ENCODE measurements at places on chromosomes 1 and 21.

DNA sequence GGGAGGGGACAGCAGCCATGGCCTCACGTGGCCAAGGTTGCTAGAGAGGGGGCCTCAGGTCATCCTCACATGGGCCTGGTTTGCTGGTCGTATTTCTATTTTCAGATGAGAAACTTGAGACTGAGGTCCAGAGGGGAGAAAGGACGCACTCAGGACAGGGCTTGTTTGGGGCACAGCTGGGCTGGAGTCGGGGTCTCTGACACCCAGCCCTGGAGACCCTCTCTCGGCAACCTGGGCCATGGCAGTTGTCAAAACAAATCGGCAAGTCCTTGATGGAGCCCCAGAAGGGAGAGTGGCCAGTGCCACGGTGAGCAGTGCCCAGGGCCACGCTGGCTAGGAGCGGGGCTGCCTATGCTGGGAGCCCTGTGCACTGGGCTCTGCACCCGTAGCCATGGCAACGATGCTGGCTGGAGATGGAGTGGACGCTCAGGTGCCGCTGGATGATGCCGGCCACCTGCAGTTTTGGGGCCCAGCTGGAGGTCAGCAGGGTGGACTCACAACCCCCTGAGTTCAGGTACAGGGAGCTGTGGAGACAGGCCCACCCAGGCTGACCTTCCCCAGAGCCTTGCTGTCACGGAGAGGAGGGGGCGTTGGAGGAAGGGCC lies 11.1 kb downstream of the LRRC3 start:
- DNase-seq, result no peak

DNA sequence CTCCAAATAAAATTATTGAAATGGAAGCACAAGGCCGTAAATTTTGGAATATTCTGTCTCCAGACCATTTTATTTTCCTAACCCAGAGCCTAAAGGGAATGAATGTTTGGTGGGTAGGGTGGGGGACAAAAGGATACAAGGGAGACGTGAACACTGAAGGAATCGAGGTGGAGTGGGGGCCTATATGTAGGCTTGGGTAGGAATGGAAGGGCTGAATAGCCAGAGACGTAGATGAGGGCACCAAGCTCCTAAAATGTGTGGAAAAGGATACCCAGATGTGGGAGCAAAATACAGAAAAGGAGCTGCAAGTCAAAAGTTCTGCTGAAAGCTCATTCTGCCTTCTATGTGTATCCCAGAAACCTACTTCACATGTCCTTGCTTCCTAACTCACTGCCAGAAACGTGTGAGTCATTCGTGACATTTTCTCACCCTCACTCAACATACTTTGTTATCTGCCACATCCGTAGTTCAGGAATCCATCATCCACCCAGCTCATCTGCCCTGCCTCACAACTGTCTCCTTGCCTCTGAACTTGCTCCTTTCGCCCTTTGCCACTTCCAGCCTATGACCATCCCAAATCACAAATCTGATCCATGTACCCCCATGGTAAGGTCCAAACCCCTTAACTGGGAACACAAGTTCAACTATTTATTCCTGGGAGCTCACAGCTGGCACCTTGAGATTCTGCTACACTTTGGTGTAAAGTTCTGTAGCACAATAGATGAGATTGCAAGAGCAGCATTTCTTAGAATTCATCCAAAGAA lies 84.1 kb upstream of the PRDX6 start:
- no peak for DNase-seq

DNA sequence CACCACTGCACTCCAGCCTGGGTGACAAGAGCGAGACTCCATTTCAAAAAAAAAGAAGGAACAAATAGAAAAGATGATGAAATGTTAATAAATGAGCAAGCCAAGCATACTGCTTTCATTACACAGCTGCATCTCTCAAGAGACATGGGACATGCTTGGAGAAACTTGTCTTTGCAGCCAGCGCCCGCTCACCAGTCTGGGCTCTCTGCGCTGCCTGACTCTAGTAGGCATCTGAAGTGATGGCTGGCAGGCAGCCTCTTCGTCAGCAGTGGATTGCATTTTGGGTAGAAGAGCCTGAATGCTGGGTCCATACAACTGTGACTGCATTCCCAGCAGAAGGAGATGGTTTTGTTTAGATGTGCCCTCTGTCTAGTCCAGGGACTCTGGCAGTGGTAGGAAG lies 48.0 kb downstream of the IL6R start:
- DNase-seq, result no peak

- DNase-seq, result no peak
These were observed 50.1 kb downstream of the SSBP3 start for GRCh38 chr1:54355931-54356679.

- DNase-seq, result no peak
These were observed 83.9 kb upstream of the BMP8A start for GRCh38 chr1:39407510-39407895.

- no peak for DNase-seq
These were observed 179.6 kb downstream of the DHRS3 start for GRCh38 chr1:12438349-12438924.

- DNase-seq, result no peak
These were observed 71.6 kb upstream of the CNIH3 start for GRCh38 chr1:224544346-224545110.

GRCh38 chr1:59218521-59219236 lies 78.2 kb upstream of the FGGY start:
- DNase-seq, result no peak

DNA sequence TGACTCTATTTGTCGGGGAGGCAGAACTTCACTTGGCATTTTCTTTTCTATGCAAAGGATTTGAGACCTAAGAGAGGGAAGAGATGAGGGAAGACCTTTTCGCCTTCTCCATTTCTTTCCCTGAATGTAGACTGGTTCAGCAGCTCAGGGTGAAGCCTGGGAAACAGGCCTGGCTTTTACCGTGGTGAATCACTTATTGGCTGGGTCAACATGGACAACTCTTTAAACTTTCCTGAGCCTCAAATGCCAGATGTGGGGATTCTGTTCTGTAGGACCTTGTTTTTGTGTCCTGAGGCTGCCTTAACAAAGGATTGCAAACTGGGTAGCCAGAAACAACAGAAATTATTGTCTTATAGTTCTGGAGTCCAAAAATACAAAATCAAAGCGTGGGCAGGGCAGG lies 455.8 kb upstream of the VAMP3 start:
- DNase-seq, result no peak

- no peak for DNase-seq
These were observed 2.0 kb downstream of the PTPRF start for GRCh38 chr1:43532716-43533115.

DNA sequence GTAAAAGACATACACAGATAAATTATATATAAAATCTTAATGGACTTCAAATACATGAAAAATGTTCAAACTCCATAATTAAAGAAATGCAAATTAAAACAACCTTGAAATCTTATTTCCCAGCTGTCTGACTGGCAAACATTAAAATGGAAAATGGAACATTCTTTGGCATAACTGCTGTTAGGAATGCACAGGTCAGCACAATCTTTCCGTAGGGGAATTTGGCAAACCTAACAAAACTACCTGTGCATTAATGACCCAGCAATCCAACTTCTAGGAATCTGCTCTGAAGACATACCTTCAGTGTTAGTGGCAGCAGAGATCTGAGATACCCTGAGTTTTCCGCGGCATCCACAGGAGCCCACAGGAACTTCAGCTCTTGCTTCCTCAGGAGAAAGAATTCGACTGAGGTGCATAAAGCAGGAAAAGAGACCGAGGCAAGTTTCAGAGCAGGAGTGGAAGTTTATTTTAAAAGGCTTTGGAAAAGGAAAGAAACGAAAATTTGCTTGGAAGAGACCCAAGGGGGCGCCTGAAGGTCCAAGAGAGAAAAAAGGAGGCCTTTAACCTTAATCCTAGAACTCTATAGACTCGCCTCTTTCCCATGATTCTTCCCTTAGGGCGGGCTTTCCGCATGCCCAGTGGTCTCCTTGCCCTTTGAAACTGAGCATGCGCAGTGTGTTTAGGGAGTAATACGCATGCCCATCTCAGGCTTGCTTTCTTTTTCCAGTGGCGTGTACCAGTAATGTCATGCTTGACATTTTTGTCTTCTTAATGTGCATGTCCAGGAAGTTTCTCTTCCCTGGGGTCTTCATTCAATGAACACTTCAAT lies 24.8 kb downstream of the LYPD8 start:
- DNase-seq, result no peak

- DNase-seq, result no peak
These were observed 7.1 kb upstream of the CLEC20A start for GRCh38 chr1:178503849-178504248.

DNA sequence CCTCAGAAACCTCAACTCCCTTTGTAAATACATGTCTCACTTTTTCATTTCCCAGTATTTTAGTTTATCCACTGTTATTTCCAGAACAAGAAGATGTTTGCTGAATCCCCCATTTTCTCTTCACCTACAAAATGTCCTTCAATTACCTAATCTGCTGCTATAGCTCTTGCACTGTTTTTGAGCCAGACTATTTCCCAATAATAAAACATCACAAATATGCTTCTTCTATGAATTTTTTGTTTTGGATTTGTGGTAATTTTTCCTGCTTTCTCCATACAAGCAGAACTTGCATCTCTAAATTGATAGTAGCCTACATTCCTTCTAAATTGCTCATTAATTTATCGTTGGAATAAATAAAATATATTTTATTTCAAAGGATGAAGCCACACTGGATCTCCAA lies 199.6 kb upstream of the C1orf87 start:
- DNase-seq, result no peak

DNA sequence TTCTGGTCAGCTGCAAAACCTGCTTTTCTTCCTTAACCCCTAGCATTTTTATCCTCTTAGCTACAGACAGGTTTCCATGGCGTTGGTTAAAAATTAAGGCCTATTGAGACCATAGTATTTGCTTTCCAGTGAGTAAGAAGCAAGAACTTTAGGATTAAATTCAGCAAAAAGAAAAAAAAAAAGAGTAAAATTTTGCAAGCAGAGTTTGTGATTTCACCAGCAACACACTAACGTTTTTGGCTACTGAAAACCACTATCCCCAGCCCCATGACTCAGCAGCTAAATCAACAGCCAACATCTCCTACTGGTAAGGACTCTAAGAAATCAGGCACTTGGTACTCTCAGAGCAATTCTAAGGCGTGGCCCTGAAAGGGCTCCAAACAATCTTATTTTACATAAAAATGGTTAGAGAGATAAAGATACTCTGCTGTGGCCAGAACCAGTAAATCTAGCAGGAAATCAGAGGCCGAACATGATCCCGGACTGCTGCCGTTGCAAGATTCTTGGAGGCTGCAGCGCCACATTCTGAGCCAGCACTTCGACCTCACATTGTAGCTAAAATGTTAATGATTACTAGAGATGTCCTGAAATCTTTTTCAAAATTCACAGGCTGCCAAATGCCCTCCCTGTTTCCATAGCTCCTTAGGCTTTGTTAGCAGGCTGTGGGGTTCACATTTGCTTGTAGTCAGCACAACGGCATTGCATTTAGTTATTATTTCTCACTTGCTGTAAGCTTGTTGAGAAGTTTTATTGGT lies 1.6 kb upstream of the ENO1 start:
- no peak for DNase-seq

GRCh38 chr1:67583462-67583950 lies 101.5 kb upstream of the GADD45A start:
- DNase-seq, result no peak

DNA sequence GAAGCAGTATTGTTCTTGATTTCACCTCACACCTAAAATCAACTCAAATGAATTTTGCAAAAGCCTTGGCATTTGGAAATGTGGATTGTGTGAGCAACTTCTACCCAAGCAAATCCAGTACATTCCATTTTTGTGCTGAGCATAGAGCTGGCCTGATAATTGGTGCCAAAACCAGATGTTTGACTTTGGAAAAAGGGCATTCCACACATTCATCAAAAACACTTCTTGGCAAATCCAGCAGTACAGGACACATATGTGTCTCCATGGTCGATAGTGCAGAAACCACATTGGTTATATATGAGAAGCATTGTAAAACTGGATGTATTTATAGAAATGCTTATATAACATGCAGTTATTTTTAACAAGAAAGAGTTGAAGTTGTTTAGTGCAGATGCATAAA lies 210.4 kb downstream of the KCNK2 start:
- no peak for DNase-seq

DNA sequence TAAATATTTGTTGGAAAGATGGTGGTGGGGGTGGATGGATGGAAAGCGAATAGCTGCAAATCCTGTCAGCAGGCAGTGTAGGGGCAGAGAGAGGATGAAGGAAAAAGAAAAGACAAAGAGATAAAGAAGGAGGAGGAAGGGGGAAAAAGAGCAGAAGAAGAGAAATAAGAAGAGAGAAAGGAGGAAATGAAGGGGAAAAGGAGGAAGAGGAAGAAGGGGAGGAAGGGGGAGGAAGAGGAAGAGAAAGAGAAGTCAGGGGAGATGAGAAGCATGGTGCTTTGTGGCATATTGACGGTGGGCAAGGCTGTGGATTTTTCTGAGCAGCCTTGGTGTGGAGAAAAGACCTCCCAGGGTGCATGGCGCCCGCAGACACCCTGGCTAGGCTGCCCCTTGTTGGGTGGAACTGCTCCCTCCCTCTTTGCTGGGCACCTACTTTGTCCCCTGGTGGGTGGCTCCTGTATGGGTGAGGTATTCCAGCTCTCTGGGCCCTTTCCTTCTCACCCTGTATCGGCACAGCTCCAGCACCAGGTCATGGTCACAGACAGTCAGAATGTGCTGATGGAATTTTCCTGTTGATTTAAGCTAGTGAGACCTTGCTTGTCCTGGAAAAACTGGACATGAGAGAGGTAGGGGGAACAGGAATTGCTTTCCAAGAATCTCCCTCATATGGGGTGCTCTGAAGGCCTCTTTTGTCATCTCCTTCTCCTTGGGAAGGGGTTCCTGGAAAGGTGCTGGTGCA lies 45.7 kb upstream of the TLR5 start:
- DNase-seq, result no peak

DNA sequence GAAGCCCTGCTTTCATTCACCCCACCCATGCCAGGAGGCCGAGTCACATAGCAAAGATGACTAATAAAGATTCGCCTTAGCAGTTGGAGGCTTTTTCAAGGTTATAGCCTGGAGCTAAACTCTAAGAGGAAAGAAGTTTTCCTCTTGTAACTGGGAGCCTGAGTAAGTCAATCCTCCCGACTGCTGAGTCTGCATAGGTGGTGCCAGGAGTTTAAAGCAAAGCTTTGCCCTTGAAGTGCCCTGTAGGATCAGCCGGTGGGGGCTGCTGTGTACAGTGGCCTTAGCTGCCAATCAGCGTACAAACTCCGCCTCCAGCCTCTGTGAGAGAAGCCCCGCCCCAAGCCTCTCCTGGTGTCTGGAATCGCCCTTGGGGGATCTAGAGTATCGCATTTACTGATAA lies 147.5 kb upstream of the SPATA6 start:
- DNase-seq, result no peak

DNA sequence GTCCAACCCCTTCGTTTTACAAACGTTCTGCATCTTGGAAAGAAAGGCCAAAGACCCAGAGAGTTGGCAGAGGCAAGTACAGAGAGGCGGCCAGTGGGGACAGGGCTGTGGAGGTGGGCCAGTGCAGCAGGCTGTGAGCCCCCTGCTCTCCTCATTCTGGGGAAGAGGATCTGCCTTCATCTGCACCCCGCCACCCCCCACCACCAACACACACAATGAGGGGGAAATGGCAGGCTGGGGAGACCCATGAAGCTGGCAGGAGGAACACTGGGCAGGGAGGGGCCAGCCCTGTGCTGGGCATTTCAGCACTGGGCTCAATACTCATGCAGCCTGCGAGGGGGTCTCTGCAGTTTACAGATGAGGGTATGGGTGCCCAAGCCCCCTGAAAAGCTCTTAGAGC lies 14.6 kb downstream of the STMN1 start:
- DNase-seq, result no peak

Data from NCI-H1092 treated with DMSO at 0.1 percent for 48 hours (cell line).